ENCODE measurements at places on chromosomes 4 and X. TPM values are rescaled to one million over a fixed set of nuclear protein-coding genes. Genes with fewer than 3 reads are reported as not detected.

Gene SLITRK4
- 0.64 TPM for total RNA-seq

Gene SPANXA2
- total RNA-seq = not detected

Gene AKAP4
- total RNA-seq = not detected

Gene RASGEF1B
- 108 TPM for total RNA-seq

Gene DMRTC1B
- total RNA-seq = 1.8 TPM

Gene TRIM61
- total RNA-seq = 0.34 TPM

Gene CLGN
- 19.6 TPM for total RNA-seq

Gene SAP30
- total RNA-seq = 24.1 TPM

Gene SLC10A7
- total RNA-seq = 13.5 TPM

Gene PPBP
- total RNA-seq = not detected

Gene USP17L28
- total RNA-seq = not detected

Gene CTAG2
- total RNA-seq = not detected

Gene P2RY4
- total RNA-seq = 0.27 TPM

Gene MAGEE1
- total RNA-seq = 7.1 TPM

Gene TRIM60
- total RNA-seq = not detected

Gene SUPT20HL1
- total RNA-seq = not detected

Gene GPC3
- total RNA-seq = 4.2 TPM

Gene FGA
- total RNA-seq = not detected

Gene SORCS2
- total RNA-seq = 29.5 TPM

Measured in glutamatergic neuron (in vitro differentiated cells).